ENCODE measurements at places on chromosomes 12 and 14. TPM values are rescaled to one million over a fixed set of nuclear protein-coding genes. Genes with fewer than 3 reads are reported as not detected.

The DYRK2 gene
- total RNA-seq: 26.1 TPM

The GALNT6 gene
- total RNA-seq: 16.8 TPM

The ACOT6 gene
- not detected for total RNA-seq

The AHNAK2 gene
- total RNA-seq: 28.5 TPM

The CACNA1C gene
- total RNA-seq: 47.7 TPM

The APOF gene
- total RNA-seq: not detected

The SLC7A7 gene
- total RNA-seq: 5.4 TPM

The PMEL gene
- total RNA-seq: 0.52 TPM

The SIX1 gene
- total RNA-seq: 0.18 TPM

The KRT78 gene
- total RNA-seq: not detected

The PROX2 gene
- total RNA-seq: not detected

The TRHDE gene
- 49.3 TPM for total RNA-seq

The TAS2R9 gene
- total RNA-seq: 1.6 TPM

The PXN gene
- 36.7 TPM for total RNA-seq

Data from dorsolateral prefrontal cortex (tissue), 122 donors.